ENCODE measurements at places on chromosomes 7 and 10.

DNA sequence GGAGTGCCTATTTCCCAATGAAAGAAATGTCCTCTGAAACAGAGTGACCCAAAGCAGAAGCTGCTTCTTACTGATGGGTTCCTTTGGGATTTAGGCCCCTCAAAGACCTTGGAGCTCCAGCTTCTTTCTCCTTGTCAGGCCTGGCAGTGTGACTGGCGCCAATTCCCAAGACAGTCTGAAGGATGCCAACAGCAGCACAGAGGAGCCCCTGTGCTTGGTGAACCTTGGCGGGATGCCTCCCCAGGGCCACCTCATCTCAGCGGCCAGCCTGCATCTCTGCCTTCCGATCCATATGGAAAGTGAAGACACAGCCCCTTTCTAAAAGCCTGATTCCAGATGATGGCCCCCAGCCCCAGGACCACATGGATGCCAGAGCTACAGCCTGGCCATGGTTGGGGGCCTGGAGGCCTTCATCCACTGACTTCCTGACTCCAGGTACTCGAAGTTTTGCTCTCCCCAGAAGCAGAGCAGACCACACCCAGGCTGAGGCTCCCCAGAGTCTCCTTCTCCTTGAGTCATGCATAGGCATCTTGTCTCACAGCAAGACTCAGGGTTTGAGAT, 45.4 kb downstream of the FBXW4 start:
- no peak for DNase-seq

DNA sequence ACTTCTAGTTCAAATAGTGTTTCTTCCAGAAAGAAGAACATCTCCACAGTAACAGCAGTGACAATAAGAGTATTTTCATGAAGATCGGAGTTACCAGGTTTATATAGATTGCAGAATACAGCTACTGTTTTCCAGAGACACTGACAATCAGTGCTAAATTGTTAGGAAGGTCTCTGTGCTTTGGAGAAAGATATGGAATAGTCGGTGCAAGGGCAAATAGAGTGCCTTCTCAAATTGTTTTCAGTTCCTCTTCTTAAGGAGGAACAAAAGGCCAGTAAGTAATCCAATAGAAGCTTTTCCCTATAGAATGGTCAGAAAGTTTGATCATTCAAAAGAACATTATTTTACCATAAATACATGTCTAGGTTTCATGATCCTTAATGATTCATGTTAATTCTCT, 2.6 kb upstream of the KIAA1217 start:
- DNase-seq = no peak

- no peak for DNase-seq
These were observed 1.9 kb downstream of the MRPS33 start for GRCh38 chr7:141012696-141013344.

GRCh38 chr7:133358708-133359107, 105.8 kb downstream of the EXOC4 start:
- no peak for DNase-seq

- peak; percentile 83 for DNase-seq
These were observed 86.6 kb downstream of the AHCYL2 start for GRCh38 chr7:129311429-129311828.

DNA sequence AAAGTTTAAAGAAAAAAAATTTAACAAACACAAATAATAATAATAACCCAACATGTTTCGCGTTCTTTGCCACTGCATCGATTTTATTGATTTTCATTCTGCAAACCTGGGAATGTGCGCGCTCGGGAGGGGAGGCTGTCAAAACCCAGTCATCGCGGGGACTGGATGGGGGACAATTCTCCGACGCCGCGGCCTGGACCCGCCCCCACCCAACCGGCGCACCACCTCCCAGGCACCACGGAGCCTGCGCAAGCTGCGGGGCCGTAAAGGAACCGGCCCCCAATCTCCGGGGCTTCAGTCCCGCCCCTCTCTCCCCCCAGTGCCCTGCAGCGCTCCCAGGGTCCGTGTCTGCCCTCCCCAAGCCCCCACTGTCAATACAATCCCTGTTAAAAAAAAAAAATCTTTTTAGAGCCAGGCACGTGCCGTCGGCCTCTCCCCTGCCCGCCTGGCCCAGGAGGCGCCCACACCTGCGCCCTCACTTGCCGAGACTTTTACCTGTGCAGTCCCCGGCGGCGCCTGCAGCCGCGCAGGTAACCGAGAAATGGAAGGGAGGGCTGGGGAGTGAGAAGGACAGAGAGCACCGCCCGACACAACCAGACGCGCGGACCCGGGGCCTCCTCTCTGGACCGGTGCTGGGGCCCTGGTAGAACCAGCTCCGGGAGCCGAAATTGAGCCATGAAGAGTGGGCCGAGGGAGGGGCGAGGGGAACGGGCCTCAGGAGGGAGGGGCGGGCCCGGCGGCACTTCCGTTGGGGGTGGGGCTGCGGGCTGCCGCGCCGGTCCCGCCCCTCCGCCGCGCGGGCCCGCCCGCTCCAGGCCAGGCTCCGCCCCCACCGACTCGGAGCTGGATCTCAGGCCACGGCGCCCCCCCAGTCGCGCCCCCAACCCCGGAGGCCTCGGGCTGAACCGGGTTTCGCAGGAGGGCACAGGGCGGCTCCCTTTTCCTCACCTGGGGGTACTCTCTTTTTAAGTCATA, 7.6 kb upstream of the ZNF503 start:
- no peak for DNase-seq

GRCh38 chr7:94170836-94171235, 166.7 kb upstream of the BET1 start:
- no peak for DNase-seq

- no peak for DNase-seq
These were observed 2.7 kb downstream of the WASL start for GRCh38 chr7:123746055-123746454.

GRCh38 chr7:19339512-19339911, 194.3 kb upstream of the FERD3L start:
- DNase-seq = no peak

GRCh38 chr7:23074443-23075261, 30.9 kb upstream of the KLHL7 start:
- DNase-seq = no peak

GRCh38 chr7:38000272-38000671, 79.8 kb downstream of the EPDR1 start:
- DNase-seq = no peak

- no peak for DNase-seq
These were observed 2.4 kb downstream of the UBE2H start for GRCh38 chr7:129950191-129950932.

DNA sequence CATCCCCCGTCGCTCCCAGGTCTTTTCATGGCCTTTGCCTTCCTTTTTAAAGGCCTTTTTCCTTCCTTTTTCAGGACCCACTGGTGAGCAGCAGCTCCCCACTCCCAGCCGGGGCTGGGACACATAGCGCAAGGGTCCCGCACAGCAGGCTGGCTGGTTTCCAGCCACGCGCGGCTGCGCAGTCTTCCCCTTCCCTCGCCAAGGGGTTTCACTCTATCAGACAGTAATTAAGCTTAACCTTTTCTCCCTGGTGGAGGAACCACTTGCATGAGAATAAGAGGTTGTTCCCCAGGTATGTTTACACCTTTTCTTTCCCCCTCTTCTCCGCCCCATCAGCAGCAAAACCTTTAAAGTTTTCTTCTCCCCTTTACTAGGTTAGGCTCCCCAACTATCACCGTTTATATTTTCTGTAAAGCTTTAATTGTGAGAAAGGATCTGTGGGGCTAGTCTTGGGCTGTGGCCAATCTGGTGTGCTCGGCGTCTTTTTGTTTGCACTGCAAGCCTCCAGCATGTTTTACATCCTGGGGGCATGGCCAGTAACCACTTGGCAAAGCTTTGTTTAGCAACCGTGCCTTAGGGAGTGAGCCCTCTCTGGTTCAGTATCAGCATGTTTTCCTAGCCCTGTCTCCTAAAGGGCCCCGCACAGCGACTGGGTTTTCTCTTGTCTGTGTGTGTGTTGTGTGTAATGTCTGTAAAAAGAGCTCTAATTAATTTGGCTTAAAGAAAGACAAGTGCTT, 219.6 kb downstream of the PHF14 start:
- no peak for DNase-seq

GRCh38 chr7:116331020-116331419, 120.7 kb downstream of the TES start:
- DNase-seq = no peak

All from NCI-H524 treated with DMSO at 0.1 percent for 48 hours (cell line).